HFF-Myc (cell line): ENCODE measurements at places on chromosomes 6 and 20.
A peak's percentile ranks its signal among the peaks of the same experiment; 100 is the strongest.

- peak; percentile 19 for DNase-seq
Observed at GRCh38 chr6:3697609-3698008, 53.9 kb downstream of the PXDC1 start.

- DNase-seq = no peak
Observed at GRCh38 chr20:52004715-52005114, 186.9 kb downstream of the ZFP64 start.

DNA sequence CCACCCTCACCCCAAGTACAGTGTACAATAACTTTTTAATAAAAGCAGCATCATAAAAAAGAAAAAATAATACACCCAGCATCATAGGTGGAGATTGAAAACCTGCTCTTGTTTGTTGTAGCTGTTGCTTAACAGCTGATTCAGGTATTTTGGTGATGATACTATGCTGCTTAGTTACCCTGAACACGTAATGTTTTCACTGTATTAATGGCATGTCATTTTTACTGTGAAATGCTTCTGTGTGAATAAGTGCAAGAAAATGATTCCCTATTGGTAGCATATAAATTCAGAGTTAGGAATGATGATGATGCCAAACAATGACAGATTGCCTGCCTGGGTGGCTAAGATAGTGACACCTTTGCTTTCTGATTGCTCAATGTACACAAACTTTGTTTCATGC is 405.7 kb downstream of the HDGFL1 start:
- no peak for DNase-seq

- DNase-seq = no peak
Observed at GRCh38 chr20:49653925-49654434, 59.7 kb downstream of the B4GALT5 start.

DNA sequence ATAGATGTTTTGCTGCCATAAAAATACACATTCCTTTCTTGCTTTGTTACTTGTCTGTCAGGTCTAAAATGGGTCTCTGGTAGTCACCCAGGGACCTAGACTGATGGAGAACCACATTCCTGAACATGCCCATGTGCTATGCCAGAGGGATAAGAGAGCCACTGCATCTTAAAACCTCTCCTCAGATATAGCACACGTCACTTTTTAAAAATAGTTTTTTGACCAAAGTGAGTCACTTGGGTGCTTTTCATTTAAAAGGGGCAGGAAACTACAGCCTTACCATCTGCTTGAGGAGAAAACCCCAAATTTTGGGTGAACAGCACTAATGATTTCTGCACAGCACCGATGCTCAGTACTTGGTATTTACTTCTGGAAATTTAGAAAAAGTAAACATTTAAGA is 197.8 kb downstream of the OGFRL1 start:
- no peak for DNase-seq

- DNase-seq = no peak
Observed at GRCh38 chr6:116011520-116011919, 49.2 kb downstream of the FRK start.

GRCh38 chr6:28940294-28940857 is 16.6 kb upstream of the TRIM27 start:
- peak; percentile 44 for DNase-seq

DNA sequence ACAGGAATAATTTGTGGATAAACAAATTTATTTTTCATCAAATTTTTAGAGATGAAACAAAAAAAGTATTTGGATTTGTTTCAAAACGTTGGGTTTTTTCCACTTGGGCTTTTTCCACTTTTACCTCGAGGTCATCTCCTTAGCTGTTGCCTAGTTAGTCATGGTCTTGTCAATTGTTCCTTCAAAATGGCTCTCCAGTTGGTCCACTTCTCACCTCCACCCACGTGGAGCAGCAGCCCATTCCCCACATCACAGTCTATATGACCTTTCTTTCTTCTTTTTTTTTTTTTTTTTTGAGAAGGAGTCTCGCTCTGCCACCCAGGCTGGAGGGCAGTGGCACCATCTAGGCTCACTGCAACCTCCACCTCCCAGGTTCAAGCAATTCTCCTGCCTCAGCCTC is 6.7 kb upstream of the SLC4A11 start:
- no peak for DNase-seq

GRCh38 chr6:149194820-149195558 is 122.5 kb upstream of the TAB2 start:
- no peak for DNase-seq

DNA sequence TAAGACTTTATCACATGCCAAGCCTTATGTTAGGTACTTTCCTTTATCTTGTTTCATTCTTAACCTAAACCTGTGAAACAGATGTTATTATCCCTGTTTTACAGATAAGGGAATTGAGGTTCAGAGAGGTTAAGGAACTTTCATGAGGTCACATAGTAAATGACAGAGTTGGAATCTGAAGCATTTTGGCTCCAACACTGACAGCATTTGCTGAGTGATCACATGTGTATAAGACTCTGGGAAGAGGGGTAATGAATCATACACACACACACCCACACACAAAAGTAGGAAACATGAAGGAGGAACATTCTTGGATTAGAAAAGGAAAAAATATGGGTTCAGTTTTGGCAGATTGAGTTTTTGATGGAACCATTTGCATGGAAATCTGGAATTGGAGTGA is 212.5 kb downstream of the GJA1 start:
- peak; percentile 65 for DNase-seq

- no peak for DNase-seq
Observed at GRCh38 chr20:53735536-53736050, 142.0 kb upstream of the ZNF217 start.

- no peak for DNase-seq
Observed at GRCh38 chr6:22583927-22584326, 14.6 kb downstream of the HDGFL1 start.

DNA sequence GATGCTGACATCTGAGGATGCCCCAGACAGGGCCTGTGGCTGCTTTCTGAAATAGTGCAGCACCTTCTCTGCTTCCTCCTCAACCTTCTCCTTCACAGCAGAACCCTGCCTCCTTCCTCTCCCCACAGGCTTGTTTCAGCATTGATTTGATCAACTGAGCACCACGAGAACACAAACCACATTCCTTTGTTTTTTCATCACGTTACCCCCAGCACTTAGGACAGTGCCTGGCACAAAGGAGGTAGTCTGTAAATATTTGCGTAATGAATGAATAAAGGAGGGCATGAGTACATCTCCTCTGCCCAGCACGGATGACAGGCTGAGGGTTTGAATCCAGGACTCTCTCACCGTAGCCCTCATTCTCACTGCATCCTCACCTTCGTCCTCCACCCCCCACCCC is 21.3 kb upstream of the WFDC2 start:
- DNase-seq = no peak

- DNase-seq = no peak
Observed at GRCh38 chr20:45152405-45152804, 22.3 kb upstream of the PI3 start.

GRCh38 chr6:105781248-105781647 is 304.9 kb upstream of the PRDM1 start:
- DNase-seq = no peak

DNA sequence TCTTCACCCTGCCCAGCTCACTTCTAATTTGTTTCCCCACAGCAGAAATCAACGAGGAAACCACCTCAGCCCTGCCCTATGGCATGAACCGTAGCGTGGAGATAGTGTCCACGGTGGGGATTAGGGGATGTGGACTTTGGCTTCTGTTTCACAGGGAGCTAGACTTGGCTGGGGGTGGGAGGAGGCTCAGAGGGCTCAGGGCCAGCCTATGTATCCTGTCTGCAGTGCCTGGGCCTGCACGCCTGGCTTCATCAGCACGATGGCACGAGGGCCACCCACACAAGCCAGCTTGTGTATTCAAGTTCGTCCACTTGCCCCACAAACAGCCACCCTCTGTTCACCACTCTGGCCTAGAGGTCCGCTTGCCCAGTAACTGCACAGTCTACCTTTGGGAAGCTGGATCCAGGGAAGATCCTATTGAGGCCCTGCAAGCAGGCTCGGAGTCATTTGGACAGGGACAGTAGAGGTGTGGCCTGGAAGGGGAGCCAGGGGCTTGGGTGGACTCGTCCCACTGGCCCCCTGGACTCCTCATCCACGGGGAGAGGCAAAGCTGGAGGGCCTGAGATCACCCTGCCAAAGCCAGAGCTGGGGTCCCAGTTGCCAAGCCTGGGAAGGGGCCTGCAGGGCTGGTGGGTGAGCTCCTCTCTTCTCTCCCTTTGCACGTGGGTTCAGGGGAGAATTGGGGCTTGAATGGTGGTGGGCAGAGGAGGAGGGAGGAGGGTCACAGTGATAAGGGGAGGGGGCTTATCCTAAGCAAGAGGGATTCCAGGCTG is 38.0 kb upstream of the FAM83D start:
- no peak for DNase-seq

DNA sequence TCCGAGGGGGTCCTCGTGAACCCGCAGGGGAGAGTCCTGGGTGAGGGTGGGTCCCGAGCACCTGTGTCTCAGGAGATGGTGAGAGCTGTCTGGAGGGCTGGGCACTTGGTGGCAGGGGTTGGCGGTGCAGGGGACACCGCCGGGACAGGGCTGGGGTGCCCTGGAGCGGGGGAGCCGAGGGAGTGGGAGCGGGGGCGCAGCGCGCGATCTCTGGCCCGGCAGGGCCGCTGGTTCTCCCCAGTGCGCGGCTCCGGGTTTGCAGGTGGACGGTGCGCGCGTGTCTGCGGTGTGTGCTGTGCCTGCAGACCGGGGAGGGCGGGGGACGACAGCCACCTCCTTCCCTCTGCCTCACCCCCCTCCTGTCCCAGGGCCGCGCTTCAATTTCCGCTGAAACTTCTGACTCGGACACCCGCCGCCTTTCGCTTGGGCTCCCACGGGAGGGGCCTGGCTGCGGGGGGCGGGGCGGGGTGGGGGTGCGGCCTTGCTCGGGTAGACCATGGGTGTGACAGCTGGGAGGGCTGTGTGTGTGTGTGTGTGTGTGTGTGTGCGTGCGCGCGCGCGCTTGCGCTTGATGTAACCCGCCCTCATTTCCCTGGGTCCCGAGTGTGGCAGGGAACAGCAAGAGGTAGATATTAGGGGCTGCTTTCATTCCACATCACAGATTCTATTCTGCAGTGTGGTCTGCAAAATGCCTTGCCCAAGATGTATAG is 1.2 kb downstream of the TRIB3 start:
- peak; percentile 32 for DNase-seq

DNA sequence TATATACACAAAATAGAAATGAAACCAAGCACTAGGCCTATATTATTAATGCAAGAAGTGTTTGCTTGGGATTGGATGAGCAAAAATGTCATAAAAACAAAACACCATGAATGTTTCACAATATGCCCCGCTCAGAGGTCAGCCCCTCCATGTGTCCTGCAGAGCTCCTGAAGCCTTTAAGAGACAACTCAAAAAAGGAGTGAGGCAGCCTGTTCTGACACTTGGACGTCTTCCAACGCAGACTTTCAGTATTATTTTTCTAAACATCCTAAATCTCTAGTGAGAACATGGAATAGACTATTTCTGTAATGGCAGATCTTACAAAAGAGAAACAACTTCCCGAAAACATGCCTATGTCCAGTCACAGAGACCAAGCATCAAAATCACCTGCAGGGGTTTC is 322.6 kb downstream of the PRKN start:
- no peak for DNase-seq

DNA sequence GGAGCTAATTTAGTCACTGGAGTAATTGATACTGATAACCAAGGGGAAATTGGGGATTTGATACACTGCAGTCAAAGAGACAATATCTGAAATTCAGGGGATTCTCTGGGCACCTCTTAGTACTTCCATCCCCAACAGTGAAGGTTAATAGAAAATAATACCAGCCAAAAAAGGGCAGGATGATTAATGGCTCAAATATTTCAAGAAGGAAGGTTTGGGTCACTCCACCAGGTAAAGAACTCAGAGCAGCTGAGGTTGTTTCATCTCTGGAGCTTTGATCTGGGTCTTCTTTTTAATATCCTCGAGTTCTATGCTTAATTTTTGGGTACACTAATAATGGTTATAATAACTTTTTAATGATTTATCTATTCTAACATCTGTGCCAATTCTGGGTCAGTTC is 70.8 kb downstream of the CDKAL1 start:
- DNase-seq = no peak

- peak; percentile 7 for DNase-seq
Observed at GRCh38 chr20:32285621-32286371, 8.3 kb downstream of the KIF3B start.

- DNase-seq = no peak
Observed at GRCh38 chr6:46098678-46099077, 31.1 kb upstream of the ENPP4 start.

DNA sequence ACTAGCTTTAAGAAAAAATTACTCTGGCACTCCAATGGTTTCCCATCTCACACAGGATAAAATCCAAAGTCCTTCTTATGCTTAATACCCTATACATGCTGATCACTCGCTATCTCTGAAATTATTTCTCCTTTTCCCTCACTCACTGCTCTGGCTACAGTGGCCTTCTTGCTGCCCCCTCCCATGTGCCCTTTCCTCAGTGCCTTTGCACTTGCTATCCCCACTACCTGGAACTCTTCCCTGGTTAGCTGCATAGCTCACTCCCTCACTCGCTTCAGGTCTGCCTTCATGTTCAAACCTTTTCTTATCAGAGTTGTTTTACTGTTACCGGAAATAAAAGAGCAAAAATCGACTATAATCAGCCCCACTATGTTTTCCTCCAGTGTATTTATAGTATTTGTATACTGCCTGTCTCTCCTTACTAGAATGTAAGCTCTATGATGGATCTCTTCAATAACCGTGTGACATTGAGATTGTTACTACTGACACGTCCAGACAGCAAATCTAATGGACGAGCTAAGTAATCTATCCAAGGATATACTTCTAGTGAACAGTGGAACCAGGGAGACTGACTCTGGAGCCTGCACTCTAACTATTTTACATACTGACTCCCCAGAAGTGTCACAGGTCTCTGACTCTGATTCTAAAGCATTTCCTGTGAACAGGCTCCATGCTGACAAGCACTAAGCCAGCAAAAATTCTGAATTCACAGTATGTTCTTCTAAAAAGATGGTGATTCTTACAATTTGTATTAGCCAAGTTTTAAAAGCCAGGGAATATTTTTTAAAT is 25.1 kb downstream of the FKBP5 start:
- DNase-seq = no peak

DNA sequence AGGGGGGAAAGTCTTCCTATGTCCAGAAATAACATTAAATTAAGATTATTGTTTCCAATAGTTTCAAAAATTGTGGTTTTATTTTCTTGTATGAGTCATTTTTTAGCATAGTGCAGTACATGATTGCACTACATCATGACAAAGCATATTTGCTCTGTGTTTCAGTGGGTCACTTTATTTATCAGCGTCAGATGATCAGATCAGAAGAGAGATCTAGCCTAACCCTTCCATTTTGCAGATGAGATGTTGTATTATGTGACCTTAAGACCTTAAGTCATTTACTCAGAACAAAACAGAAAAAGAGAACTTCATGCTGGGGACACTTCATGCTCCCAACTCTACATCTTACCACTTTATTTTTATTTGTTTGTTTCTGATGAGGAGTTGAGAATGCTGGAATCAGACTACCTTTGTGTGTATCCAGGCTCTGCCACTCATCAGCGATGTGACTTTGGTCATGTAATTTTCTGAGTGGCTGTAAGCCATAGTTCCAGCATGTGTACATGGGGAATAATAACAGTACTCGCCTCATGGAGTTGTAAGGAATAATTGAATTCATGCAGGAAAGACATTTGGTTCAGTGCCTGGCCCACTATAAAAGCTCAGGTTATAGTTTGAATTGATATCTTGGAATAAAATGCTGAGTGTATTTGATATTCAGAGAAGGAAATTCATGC is 13.5 kb downstream of the EYA4 start:
- no peak for DNase-seq

- DNase-seq = no peak
Observed at GRCh38 chr6:51495610-51496396, 591.6 kb downstream of the PKHD1 start.

GRCh38 chr6:15449011-15449410 is 203.1 kb downstream of the JARID2 start:
- DNase-seq = no peak

- no peak for DNase-seq
Observed at GRCh38 chr6:10579803-10580202, 58.7 kb downstream of the GCNT2 start.
